ENCODE measurements at places on chromosomes 2 and 18. TPM values are rescaled to one million over a fixed set of nuclear protein-coding genes. Genes with fewer than 3 reads are reported as not detected.

The CKAP2L gene
- 3.0 TPM for polyA plus RNA-seq

The MOCOS gene
- polyA plus RNA-seq, result 2.5 TPM

The RFTN2 gene
- 0.92 TPM for polyA plus RNA-seq

The DNER gene
- 3.0 TPM for polyA plus RNA-seq

The GRP gene
- polyA plus RNA-seq, result not detected

The SAG gene
- polyA plus RNA-seq, result not detected
